Activated CD4-positive, alpha-beta T cell treated with anti-CD3 and anti-CD28 coated beads for 24 hours (primary cell): ENCODE measurements at places on chromosomes 2 and 18.

DNA sequence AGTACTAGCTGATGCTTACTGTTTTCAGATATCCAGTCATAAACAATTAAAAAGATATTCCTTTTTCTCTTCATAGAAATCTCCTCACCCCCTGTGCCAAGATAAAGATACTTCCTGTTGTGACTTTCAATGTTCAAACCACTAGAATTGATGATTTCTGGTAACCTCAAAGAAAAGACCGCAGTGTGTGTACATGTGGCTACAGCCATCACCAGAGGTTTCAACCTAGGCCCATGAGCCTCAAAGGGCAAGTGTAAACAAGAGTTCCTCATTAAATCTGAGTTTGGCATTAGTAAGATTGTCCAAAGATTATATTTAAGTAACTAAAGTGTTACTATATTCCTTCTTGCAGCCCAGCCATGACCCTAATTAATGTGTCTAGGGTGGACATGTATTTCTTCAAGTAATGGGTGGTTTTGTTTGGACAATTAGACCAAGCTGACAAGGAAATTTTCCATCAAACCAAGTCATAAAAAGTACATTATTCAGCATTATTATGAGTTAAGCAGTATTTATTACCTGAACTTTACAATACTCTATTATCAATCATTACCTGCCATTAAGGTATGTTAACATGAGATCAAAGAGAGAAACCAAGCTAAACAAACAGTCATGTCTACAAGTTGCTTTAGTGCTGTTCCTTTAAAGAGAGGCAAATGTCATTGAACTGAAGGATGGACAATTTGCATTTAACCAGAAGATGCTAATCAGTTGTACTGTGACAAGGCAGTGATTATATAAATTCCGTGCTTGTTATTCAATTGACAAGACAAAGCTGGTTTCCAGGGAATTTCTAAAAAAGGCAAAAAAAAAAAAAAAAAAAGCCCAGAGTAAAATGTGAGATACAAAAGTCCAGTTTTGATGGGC lies 382.7 kb downstream of the LNPK start:
- DNase-seq = no peak

DNA sequence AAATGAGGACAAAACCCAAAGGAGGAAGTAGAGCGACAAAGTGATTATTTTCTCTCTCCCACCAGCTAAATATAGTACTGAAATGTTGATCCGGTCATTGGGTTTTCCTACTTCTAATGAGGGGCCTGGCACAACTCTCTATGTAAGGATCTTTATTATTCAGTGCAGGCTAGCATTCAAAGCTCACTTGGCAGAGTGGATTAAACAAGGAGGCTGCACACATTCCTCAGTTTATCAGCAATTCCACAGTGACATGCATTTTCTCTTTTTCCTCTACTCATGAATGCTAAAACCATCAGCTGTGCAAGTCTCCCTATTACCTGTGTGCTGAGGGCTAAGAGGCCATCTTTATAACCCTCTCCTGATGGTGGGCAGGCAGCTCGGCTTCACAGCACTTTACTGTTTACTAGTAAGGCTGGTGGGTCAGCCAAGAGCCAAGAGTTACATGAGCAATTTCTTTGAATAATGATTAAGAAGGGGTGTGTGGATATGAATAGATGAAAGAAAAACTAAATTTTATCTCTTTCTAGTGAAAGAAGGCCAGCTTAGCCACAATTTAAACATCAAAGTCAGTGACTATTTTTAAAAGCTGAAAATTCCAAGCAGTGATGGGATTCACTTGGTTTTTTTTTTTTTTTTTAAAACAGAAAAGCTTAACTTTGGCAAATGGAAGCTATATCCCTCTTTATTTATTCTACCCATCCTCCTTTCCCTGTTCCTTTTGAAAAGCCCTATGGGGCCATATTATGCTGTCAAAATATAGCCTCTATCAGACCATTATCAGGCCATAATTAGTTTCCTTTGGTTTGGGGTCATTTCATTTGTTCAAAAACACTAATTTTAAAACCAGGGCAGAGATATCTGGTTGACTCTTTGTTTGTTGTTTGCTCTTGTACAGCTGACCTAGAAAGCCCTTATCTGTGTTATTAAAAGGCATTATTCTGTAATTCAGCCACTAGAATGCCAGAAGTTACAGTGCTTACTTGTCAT lies 111.0 kb downstream of the RBM43 start:
- no peak for DNase-seq

DNA sequence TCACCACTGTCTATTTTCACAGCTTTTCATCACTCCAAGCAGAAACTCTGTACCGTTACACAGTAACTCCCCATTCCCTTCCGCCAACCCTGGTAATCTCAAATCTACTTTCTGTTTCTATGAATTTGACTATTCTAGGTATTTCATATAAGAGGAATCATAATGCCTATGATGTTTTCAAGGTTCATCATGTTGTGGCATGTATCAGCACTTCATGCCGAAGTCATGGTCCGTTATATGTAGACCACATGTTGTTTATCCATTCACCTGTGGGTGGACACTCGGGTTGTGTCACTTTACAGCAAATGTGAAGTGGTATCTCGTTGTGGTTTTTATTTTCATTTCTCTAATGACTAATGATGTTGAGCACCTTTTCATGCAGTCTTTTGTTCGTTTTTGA lies 21.6 kb downstream of the CPSF3 start:
- DNase-seq = no peak

- DNase-seq = no peak
These were observed 151.4 kb downstream of the TNS1 start for GRCh38 chr2:217851191-217852020.

DNA sequence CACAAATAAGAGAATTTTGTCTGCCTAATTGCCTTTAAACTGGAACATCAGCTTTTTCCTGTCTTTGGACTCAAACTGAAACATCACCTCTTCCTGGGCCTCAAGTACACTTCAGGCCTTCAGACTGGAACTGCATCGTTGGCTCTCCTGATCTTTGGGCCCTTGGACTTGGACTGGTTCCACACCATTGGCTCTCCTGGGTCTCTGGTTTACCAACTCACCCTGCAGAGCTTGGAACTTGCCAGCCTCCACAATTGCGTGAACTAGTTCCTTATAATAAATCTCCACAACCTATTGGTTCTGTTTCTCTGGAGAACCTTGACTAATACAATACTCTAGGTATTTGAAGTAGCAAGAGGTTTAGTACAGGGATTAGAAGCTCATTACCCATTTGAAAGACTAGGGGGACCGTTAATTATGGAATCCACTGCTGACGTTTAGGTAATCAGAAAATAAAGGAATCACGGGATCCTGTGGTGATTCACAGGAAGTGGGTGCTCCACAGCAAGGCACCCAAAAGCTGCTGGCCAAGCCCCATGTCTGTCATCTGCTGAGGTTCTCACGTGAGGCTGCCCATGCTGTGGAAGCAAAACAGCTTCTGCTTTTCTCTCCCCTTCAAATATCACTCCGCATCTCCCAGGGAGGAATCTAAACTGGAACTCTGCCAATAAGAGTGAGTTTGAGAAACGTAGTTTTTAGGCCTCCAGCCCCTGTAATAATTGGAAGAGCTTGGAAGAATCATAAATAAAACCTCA lies 20.0 kb upstream of the SGPP2 start:
- DNase-seq = no peak

GRCh38 chr18:1846640-1847039 lies 724.7 kb downstream of the METTL4 start:
- DNase-seq = no peak

DNA sequence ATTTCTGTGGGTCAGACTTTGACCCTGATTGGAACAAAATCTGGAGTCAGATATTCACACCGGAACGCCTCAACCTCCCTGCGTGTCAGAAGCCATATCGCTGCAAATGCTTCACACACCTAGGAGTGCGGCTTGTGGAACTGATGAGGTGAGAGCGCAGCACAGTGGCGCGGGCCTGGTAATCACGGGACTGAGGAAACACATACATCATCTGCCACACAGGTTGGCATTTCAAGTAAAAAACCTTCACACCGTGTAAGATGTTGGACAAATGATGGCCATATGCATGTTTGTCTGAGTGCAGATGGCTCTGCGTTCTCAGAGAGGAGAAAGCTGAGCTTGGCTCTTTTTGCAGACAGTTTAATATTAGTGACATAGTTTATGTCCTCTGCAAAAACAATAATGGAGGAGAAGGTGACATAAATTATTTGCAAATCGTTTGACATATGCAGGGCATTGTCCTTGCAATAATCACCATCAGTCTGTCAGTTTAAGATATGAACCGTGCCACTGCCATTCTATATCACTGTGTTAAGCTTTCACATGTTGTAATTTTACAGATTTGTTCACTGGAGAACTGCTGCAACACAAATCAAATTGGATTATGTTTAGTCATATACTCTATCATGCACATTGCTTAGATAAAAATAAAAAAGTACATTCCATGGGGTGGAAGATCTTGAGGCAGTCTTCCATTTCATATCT lies 101.4 kb downstream of the MTX2 start:
- DNase-seq = no peak
